ENCODE measurements at places on chromosomes 12 and 14.

DNA sequence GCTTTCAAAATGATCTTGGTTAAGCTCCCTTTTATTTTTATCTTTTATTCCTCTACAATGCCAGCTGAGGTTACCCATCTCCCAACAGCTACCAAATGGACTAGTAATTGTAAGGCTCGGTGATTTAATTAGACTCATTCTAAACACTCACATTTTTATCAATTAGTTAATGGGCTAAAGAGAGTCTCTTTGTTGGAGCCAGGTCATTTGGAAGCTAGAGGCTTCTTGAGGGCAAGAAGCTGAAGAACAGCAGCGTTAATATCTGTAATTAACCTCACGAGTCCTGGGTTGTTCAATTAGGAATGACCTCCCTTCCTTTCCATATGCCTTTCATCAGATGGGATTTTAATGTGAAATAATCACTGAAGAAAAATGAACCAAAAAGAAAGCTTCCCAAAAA lies 56.9 kb downstream of the OTX2 start:
- DNase-seq: no peak

DNA sequence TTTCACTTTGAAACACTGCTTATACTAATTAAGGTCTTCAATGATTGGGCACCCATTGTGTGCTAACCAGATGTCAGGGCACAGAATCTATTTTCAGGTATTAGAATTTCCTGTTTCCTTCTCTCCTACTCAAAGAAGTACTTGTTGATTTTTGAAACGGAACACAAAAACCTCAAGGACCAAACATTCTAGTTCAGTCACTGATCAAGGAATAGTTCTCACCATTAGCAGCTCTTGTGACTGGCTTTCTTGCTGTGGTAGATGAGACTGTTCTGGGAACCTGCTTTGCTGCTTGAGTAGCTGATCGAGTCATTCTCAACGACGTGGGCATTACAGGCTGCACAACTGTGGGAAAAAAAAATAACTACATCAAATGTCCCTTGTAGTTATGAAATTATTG lies 11.0 kb downstream of the DLGAP5 start:
- DNase-seq: no peak

GRCh38 chr12:108772891-108773797 lies 41.8 kb upstream of the CORO1C start:
- DNase-seq: no peak

GRCh38 chr12:70154087-70154638 lies 89.1 kb upstream of the CNOT2 start:
- no peak for DNase-seq

DNA sequence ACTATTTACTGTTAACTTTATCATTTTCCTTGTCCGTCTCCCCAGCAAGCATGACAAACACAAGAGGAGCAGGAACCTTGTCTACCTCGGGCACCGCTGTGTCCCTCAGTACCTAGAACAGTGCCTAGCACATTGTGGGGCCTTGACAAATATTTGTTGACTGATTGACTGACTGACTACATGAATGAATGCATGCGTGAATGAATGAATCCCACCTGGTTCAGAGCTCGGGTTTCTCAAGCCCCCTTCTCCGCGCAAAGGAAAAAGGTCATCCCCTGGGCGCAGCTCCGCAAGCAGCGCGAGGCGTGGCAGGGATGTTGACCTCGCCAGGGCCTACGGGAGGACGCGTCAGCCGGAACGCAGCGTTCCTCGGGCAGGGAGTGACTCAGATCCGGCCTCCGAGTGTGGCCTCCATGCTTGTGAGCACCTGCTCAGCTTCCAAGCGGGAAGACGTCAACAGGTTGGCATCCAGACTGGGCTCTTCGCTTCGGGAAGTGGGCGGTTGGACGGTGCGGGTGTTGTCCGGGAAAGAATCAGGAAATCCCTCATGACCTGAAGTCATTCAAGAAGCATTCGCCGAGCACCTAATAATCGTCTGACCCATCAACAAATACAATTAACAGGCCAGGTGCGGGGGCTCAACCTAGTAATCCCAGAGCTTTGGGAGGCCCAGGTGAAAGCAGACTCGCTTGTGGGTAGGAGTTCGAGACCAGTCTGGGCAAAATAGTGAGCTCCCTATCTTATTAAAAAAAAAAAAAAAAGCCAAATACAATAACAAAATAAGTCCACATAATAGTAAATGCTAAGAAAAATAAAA lies 13.9 kb upstream of the UBC start:
- no peak for DNase-seq

GRCh38 chr12:24078318-24078765 lies 128.9 kb upstream of the SOX5 start:
- no peak for DNase-seq

DNA sequence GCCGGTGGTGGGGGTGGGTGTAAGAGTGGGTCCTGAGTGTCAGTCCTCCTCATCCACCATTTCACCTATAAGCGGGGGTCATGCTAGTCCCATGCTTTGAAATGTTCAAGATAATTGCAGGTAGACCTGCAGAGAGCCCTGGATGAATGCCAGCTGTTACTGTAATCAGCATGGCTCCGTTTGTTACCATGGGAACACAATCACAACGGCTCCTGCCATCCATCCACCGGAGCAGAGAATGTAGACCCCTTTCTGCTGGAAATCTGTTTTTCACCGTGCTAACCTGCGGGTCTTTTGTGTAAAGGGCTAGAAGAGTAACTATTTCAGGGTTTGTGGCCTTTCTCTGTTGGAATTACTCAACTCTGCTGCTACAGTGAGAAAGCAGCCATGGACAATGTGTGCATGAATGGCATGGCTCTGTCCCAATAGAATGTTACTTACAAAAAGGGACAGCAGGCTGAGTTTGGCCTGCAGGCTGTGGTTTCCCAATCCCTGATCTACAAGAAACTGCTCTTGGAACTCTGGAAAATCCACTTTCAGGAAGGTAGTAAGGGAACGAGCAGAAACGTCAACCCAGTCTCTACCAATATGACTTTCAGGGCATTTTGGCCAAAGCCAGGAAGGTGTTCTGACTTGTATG lies 36.1 kb downstream of the KCTD10 start:
- DNase-seq: no peak

GRCh38 chr14:99284254-99285004 lies 12.4 kb upstream of the BCL11B start:
- no peak for DNase-seq

- DNase-seq: no peak
Measured at GRCh38 chr12:52203079-52203921, 11.5 kb upstream of the KRT80 start.

GRCh38 chr14:87351007-87351406 lies 642.0 kb downstream of the GALC start:
- no peak for DNase-seq

- no peak for DNase-seq
Measured at GRCh38 chr14:68637106-68638021, 155.5 kb downstream of the ZFP36L1 start.

GRCh38 chr12:93926237-93926636 lies 222.1 kb upstream of the PLXNC1 start:
- DNase-seq: no peak

DNA sequence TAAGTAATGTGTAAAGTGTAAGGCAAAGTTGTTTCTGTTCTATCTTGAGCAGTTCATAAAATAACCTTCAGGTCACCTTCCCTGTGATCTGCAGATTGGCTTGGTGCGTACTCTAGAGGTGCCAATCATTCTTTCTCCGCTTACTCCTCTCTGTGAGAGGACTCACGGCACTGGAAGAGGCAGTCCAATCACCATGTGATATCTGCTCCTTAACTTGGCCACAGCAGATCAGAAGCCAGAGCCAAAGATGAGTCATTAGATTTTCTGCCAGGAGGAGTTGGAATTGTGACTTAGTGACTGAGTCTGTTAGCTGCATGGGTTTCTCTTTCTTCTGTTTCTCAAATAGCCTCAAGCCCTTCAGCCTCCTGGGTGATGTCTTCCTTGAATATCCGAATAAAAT lies 165.5 kb downstream of the SLC41A2 start:
- DNase-seq: no peak

DNA sequence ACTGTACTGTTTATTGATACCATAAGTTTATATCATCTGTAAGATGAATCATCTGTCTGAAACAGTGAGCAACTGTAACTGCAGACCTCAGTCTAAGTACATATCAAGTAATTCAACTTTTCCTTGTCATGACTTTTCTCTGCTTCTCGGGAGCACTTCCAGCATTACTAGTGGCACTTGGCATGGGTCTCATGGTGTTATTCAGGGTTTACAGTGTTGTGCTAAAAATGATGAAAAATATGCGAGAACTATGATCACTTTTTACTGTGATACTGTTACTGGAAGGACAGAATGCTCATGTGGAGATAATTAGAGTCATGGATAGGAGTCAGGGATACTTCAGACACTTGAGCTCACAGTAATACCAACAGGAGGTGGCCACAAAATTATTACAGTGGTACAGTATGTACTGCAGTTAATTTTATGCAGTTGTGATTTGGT lies 8.3 kb downstream of the KTN1 start:
- DNase-seq: no peak

All from amygdala (tissue), 56 donors.